NB4 (cell line): ENCODE measurements at places on chromosomes 12 and 14.

DNA sequence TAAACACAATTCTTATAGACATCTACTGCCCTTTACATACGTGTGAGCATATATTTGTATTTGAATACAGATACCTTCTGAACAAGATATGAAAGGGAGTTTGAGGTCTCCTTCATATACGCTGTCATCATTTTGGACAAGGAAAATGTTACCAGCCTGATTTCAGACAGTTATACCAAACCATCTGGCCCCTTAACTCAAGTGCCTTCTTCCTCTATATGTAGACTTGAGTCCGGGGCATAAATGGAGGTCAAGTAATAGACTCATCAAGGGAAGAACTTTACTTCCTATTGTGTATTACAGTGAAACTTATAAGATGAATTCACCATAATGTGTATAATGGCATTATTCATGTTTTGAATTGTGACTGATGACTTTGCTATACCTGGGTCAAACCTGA, 52.2 kb downstream of the FAR2 start:
- DNase-seq: no peak

GRCh38 chr14:22147716-22148115, 441.3 kb downstream of the DAD1 start:
- no peak for DNase-seq

DNA sequence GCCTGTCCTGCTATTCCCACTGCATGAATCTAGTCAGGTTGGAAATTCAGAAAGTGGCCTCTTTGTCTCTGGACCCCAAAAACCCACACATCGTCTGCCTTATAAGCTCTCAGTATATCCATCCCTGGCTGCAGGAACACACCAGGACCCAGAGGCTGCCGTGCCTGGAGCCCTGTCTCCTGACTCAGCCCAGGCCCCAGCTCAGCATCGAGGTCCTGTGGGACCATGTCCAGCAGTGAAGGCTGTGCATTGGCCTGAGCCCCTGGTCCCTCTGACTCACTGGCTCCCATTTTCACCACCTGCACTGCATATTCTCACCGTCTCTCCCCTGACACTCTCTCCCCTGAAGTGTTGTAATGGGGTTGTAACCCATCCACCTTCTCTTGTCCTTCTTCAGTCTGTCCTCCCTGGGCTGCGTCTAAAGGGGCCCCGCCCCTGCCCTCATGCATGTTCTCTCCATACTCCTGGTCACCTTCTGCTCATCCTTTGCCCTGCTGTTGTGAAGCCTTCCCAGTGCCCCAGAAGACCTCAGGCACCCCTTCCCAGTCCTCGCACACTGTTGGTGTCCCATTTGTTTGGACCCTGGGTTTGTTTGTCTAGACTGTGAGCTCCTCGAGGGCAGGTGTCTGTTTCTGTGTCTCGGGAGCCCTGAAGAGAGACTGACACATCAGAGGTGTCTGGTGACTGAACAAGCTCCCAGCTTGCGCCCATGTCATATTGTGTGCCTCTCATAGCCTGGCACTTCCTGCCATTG, 43.8 kb downstream of the EVL start:
- no peak for DNase-seq

- DNase-seq: no peak
Observed at GRCh38 chr12:32273063-32273522, 126.3 kb upstream of the FGD4 start.

- no peak for DNase-seq
Observed at GRCh38 chr12:42648061-42648460, 58.5 kb upstream of the PRICKLE1 start.
